ENCODE measurements at places on chromosomes 7 and 10.

- no peak for DNase-seq
Observed at GRCh38 chr7:30076411-30076810, 48.2 kb downstream of the PLEKHA8 start.

GRCh38 chr7:8232999-8233847 is 28.7 kb downstream of the ICA1 start:
- DNase-seq: no peak

- DNase-seq: no peak
Observed at GRCh38 chr10:116771101-116771958, 29.0 kb upstream of the HSPA12A start.

- DNase-seq: no peak
Observed at GRCh38 chr10:101280511-101280910, 51.2 kb upstream of the LBX1 start.

DNA sequence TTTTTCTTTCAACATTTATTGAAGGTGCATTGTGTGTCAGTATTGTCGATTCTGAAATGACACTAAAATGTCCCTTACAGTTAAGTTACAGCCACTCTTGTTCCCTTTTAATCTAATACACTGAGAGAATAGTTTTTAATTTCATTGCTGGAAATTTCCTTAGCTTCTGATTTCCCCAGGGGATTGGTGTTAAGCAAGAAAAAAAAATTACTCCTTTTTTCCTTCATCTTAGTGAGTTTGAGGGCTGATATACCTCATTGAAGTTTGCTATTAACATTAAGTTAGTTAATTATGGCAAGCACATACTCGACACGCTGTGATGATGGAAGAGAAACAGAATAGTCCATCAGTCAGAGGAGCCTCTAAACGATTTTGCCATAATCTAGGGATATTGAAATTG is 57.0 kb upstream of the EXOC4 start:
- no peak for DNase-seq

DNA sequence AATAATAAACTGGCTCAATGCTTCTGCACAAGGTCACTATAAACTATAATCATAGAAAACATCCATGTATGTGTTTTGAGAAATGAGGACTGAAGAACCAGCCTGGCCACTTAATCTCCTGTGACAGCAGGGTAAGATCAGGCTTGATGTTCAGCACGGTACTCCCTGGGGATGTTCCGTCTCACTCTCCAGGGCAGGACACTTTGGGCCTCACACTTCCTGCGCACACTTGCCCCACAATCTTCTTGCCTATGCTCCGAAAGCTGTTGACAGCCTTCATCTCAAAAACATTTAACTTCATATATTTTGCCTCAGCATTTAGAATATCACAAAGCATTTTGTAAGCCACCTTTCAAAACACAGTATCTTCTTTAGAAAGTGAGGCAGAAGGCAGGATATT is 92.7 kb downstream of the PARD3 start:
- DNase-seq: no peak

- no peak for DNase-seq
Observed at GRCh38 chr7:27119412-27119911, 11.1 kb downstream of the HOXA4 start.

DNA sequence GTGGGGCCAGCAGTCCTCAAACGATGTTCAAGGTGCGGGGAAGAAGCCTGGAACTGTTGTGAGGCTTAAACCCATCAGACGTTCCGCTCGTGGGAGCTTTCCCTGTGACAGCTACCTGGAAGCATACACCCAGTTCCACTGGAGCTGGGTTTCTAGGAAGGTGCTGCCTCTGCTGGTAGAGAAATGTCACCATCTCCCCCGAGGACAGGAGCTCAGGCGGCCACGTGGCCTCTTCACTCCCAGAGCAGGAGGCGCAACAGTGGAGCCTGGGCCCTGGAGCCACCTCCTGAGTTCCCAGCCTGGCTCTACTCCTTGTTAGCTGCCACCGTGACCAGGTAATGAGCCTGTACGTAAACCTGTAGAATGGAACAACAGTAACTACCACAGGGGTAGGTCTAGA is 156.1 kb downstream of the ADARB2 start:
- no peak for DNase-seq

DNA sequence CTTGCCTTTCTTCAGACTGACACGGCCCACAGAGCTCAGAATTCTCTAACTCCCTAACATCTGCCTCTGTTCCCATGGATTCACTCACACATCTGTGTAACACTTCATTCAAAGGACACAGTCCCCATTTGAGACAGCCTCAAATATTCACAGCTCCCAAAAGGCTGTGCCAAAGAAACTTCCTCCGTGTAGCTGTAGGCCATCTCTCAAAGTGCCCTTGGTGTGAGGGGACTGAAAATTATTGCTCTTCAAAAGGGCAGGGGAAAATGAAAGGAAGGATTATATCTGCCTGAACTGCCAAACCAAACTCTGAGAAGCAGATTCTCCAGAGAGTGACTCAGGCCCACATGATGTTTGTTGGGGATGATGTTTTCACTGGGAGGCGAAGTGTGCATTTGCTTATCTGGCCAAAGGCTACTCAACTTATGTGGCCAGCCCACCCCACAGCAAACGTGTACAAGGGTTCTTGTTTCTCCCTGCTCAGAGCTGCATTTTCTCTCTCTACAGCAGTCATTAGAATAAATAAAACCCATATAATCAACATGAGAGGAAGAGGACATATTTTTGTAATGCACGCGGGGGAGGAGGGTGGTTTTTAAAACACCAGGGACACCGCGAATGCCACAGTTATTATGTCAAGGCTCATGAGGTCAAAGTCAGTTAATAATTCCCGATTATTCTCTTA is 302.4 kb upstream of the NFE2L3 start:
- DNase-seq: no peak

Measured in posterior cingulate gyrus (tissue), 11 donors.